ENCODE measurements at places on chromosomes 4 and X. TPM values are rescaled to one million over a fixed set of nuclear protein-coding genes. Genes with fewer than 3 reads are reported as not detected.

Gene TRIML2
- 0.15 TPM for polyA plus RNA-seq

Gene IL15
- polyA plus RNA-seq = 3.1 TPM

Gene PNCK
- 0.37 TPM for polyA plus RNA-seq

Gene PLAC1
- 2.4 TPM for polyA plus RNA-seq

Gene TLR8
- polyA plus RNA-seq = not detected

Gene TMEM33
- 52.9 TPM for polyA plus RNA-seq

Gene GRIA3
- not detected for polyA plus RNA-seq

Gene OCRL
- 14.6 TPM for polyA plus RNA-seq

Gene MAMLD1
- polyA plus RNA-seq = 2.5 TPM

Gene MAGED4
- polyA plus RNA-seq = 7.7 TPM

Gene CFAP97
- polyA plus RNA-seq = 5.3 TPM

Gene UGT2B10
- not detected for polyA plus RNA-seq

Gene CNKSR2
- not detected for polyA plus RNA-seq

Gene MAGEC1
- not detected for polyA plus RNA-seq

DNA sequence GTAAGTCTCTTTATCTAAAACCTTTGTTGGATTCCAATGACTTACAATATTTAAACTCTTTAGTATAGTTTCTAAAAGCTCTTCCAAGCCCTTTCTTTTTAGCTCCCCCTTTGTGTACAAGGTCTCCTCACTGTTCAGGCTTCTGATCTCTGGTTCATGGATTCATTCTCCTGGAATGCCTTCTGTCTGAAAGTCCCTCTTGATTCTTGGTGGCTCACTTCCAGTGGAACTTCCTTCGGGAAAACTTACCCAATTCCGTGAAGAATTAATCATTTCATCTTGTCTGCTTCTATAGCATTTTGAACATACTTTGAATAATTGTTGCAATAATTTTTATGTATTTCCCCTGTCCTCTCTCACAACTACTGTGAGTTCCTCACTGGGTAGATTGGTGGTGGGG lies 3.6 kb downstream of the ARHGAP24 start:
- no peak for DNase-seq

DNA sequence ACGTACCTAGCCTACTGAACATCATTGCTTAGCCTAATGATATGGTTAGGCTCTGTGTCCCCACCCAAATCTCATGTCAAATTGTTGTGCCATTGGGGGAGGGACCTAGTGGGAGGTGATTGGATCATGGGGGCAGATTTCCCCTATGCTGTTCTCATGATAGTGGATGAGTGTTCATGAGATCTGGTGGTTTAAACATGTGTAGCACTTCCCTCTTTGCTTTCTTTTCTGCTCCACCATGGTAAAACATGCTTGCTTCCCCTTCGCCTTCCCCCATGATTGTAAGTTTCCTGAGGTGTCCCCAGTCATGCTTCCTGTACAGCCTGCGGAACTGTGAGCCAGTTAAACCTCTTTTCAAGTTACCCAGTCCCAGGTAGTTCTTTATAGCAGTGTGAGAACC lies 102.6 kb downstream of the RAPGEF2 start:
- DNase-seq = no peak

- DNase-seq = no peak
Measured at GRCh38 chr4:116926631-116927295, 158.6 kb downstream of the TRAM1L1 start.

DNA sequence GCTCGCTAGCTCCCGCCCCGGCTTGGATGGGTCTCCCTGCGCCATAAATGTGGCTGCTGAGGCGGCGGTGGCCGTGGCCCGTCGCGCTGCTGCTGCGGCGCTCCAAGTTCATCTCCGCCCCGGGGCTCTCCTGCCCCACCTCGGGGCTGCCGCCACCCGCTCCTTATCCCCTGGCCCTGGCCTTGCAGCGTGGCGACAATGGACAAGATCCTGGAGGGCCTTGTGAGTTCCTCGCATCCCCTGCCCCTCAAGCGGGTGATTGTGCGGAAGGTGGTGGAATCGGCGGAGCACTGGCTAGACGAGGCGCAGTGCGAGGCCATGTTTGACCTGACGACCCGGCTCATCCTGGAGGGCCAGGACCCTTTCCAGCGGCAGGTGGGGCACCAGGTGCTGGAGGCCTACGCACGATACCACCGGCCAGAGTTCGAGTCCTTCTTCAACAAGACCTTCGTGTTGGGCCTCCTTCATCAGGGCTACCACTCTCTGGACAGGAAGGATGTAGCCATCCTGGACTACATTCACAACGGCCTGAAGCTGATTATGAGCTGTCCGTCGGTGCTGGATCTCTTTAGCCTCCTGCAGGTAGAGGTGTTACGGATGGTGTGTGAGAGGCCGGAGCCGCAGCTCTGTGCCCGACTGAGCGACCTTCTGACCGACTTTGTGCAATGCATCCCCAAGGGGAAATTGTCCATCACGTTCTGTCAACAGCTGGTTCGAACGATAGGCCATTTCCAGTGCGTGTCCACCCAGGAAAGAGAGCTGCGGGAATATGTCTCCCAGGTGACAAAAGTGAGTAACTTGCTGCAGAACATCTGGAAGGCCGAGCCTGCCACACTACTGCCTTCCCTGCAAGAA lies 763 bp downstream of the USP38 start:
- DNase-seq = peak; percentile 46

- DNase-seq = peak; percentile 79
Measured at GRCh38 chr4:150297861-150298474, 219.7 kb downstream of the DCLK2 start.

DNA sequence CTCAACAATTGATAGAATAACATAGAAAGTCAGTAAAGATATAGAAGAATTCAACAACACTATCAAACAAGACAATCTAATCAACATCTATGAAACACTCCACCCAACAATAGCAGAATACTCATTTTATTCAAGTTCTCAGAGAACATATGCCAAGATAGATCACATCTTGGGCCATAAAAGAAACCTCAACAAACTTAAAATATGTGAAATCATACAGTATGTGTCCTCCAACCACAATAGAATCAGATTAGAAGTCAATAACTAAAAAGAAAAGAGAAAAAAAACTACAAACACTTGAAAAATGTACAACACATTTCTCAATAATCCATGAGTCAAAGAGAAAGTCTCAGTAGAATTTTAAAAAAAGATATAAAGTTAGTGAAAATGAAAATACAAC lies 78.6 kb upstream of the LDB2 start:
- no peak for DNase-seq

- DNase-seq = peak; percentile 2
Measured at GRCh38 chrX:71493111-71493613, 39.7 kb upstream of the OGT start.

GRCh38 chr4:113003841-113004240 lies 45.6 kb upstream of the ANK2 start:
- DNase-seq = no peak

- DNase-seq = peak; percentile 25
Measured at GRCh38 chr4:172573899-172574298, 594.7 kb upstream of the GALNT7 start.

GRCh38 chrX:136183917-136184316 lies 36.6 kb downstream of the FHL1 start:
- no peak for DNase-seq

DNA sequence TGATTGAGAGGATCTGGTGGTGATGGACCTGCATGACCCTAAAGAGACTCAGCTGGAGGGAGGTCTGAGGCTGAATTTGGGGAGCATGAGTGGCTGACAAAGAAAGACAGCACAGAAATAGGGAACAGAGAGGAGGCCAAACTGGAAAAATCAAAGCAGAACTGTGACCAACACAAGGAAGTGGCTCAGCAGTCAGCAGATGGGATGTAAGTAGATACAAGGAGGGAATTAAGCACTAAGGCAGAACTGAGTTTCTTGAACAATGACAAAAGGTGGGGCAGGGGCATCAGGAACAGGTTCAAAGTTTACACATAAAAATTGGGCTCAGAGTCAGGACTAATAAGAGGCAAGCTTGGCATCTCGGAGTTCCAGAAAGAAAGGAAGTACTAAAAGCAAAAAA lies 144.3 kb upstream of the KLF3 start:
- DNase-seq = no peak

GRCh38 chr4:174437324-174437723 lies 85.0 kb downstream of the HPGD start:
- peak; percentile 64 for DNase-seq

DNA sequence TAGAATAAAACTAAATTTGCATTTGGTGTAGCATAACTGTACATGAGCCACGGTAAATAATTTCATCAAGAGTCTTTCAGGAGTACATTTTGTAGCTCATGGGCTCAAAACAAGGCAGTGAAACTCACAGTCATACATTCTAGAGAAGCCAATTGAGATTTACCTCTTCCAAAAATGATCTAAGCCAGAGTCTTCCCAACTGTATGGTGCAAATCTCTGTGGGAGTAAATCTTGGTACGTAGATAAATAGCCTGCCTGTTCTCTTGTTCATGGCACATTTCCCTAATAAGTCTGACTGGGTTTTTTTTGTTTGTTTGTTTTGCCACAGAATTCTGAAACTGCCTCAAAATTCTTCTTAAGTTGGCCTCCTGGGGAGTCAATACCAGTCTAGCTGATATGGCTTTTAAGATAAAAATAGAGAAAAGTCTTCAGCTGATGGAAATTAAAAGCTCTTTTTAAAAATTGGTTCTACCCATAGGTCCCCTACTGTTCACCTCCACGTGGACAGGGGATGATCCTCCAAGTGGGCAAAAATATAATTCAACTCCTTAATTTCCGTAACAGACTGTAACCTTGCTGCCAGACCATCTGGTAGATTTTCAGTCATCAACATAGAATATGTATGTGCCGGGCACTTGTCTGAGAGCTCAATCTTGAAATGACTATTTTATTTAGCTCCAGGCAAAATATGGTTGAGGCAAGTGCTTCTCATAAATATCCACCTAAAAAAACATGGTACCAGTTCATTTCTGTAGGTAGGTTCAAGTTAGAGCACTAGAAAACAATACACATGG lies 365.4 kb downstream of the PDHA2 start:
- DNase-seq = no peak

DNA sequence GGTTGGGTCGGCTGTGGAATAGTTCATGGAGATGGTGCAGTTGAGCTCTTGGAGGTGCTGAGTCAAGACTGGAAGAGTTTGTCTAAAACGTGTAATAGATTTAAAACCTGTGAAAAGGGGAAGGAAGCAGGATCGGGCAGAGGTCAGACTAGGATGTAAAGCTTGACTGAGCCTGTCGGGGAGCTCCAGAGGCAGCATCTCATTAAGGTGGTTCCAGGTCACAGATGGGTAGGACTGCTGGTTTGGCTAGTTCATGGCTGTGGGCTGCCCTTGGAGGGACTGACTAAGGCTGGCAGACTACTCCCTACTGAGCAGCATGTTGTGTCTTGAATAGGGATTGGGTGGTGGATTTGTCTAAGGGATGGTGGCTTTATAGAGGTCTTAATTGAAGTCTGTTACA lies 28.4 kb upstream of the WDR1 start:
- no peak for DNase-seq

DNA sequence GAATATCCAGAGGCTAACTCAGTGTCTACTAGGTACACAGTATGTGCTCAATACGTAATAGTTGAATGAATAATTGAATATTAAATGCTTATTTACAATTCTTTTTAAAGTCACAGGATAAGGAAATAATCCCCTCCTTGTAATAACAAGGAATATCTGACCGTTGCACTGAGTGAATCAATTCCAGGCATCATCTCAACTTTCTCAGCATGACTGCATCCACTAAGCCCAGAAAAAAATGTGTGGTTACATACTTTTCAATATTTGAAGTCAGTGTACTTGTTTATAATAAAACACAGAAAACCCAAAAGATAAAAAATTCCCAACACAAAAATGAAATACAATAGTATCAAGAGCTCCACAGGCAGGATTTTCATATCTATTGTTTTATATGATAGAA lies 105.4 kb downstream of the TMEM144 start:
- DNase-seq = peak; percentile 13

- no peak for DNase-seq
Measured at GRCh38 chrX:42751573-42751972, 26.4 kb downstream of the PPP1R2C start.

- peak; percentile 18 for DNase-seq
Measured at GRCh38 chrX:15143050-15143824, 126.6 kb downstream of the ASB9 start.

DNA sequence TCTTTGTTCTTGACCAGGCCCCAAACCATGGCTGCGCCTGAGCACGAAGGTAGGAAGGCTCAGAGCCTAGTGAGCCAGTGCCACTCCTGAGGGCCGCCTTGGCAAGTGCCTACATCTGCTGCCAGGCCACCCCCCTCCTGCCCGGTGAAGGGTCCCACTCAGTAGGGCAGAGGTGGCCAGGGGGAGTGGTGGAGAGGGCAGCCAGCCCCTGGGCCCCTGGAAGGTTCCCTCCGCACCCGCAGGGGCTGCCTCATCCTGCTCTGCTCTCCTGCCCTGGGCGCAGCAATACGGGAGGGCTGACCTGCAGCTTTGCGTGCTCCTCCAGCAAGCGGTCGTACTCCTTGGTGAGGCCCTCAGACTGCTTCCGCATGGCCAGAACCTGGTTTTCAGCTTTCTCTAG lies 14.0 kb downstream of the SLC6A8 start:
- no peak for DNase-seq

GRCh38 chr4:100591161-100591876 lies 73.5 kb upstream of the EMCN start:
- peak; percentile 47 for DNase-seq

DNA sequence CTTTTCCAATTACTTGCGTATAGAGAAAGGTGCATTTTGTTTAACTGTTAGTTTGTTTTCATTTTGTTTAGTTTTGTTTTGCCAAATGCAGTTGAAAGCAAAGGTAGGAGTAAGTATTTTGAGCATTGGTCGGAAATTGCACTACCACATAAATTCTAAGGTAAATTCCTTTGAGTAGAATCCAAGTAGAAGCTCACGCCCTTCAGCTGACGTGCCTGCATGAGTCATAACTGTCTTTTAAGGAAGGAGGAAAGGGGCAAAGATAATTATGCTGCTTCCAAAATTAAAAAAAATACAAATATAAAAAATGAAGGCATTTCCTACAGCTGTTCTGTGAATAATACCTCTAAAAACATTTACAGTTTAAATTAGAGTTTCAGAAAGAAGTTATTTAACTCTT lies 110.2 kb upstream of the MYOZ2 start:
- DNase-seq = no peak

- DNase-seq = no peak
Measured at GRCh38 chr4:33357121-33357520, 2637.0 kb downstream of the PCDH7 start.

GRCh38 chrX:38606821-38607220 lies 45.5 kb downstream of the TSPAN7 start:
- no peak for DNase-seq

- DNase-seq = no peak
Measured at GRCh38 chr4:74016068-74016467, 17.6 kb upstream of the CXCL5 start.

GRCh38 chrX:149259241-149259640 lies 245.9 kb downstream of the IDS start:
- DNase-seq = no peak

GRCh38 chr4:120994521-120994920 lies 72.0 kb upstream of the PRDM5 start:
- DNase-seq = no peak

- no peak for DNase-seq
Measured at GRCh38 chr4:14965071-14965470, 37.2 kb upstream of the CPEB2 start.

All from endothelial cell of umbilical vein (primary cell).